Activated CD8-positive, alpha-beta T cell treated with anti-CD3 and anti-CD28 coated beads, Interleukin-2, amount 10 ng/mL, durations not matched to agents 7 days and 5 days (primary cell): ENCODE measurements at places on chromosomes 4 and X.

DNA sequence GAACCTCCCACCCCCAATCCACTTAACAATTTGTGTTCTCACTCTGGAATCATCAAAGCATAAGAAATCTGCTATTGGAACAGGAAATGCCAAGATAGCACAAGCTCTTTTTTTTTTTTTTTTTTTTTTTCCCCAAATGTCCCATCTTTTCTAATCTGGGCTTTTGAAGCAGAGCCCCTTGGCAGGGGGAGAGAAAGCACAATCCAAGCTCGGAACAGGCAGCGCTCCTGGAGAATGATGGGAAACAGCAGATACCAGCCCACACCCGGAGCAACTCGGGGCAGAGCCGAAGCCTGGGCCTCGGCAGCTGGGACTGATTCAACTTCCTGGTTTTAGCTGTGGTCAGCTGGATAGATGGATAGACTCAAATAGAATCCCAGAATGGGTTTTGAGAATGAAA, 235.1 kb downstream of the QDPR start:
- no peak overlapping the region for H3K27ac ChIP-seq
- H3K4me3 ChIP-seq: no peak overlapping the region
- no peaks in the 10 kb centered on the region for H3K36me3 ChIP-seq
- no peaks in the 10 kb centered on the region for H3K27me3 ChIP-seq

- H3K4me1 ChIP-seq: peaks cover 12% of the 10 kb centered on the region
- H3K27me3 ChIP-seq: no peaks in the 10 kb centered on the region
- no peak overlapping the region for H3K27ac ChIP-seq
- DNase-seq: no peak
Measured at GRCh38 chr4:54741202-54741601, 83.4 kb downstream of the KIT start.

GRCh38 chrX:41449131-41449530, 2.0 kb downstream of the NYX start:
- H3K36me3 ChIP-seq: no peaks in the 10 kb centered on the region
- H3K4me3 ChIP-seq: no peak overlapping the region
- H3K27me3 ChIP-seq: peaks cover 4% of the 10 kb centered on the region
- peaks cover 17% of the 10 kb centered on the region for H3K4me1 ChIP-seq
- no peak overlapping the region for H3K27ac ChIP-seq
- DNase-seq: no peak

DNA sequence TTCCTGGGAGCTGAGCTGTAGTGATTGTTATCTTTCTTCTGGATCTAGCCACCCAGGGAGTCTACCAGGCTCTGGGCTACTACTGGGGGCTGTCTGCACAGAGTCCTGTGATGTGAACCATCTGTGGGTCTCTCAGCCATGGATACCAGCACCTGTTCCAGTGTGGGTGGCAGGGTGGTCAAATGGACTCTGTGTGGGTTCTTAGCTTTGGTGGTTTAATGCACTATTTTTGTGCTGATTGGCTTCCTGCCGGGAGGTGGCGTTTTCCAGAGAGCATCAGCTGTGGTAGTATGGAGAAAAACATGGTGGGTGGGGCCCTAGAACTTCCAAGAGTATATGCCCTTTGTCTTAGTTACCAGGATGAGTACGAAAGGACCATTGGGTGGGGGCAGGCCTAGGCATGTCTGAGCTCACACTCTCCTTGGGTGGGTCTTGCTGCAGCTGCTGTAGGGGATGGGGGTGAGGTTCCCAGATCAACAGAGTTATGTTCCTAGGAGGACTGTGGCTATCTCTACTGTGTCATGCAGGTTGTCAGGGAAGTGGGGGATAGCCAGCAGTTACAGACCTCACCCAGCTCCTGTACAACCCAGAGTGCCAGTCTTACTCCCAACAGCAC, 264.8 kb upstream of the LDB2 start:
- H3K4me1 ChIP-seq: peaks cover 21% of the 10 kb centered on the region
- no peak for DNase-seq
- peaks cover 4% of the 10 kb centered on the region for H3K36me3 ChIP-seq
- H3K27ac ChIP-seq: no peak overlapping the region
- H3K27me3 ChIP-seq: peaks cover 8% of the 10 kb centered on the region
